NCI-H1417 (cell line): ENCODE measurements at places on chromosomes 5 and 9.

GRCh38 chr5:38045446-38045845, 205.6 kb upstream of the GDNF start:
- DNase-seq = no peak

DNA sequence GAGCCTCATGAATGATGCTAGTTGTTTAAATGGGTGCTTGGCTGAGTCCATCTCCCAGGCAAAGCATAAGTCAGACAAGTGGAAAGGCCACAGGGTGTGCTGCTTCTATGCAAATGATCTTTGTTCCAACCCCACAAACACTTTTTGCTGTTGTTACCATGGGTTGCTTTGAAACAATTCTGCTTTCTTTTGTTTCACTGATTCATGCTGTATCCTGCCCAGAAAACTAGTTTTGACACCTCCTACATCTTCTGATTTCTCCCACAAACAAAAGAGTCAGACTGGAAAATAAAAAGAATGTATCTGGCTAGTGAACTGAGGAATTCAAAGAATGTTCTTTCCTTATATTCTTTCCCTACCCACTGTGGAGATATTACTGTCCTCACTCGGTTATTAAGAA, 298.6 kb downstream of the DIRAS2 start:
- DNase-seq = no peak

DNA sequence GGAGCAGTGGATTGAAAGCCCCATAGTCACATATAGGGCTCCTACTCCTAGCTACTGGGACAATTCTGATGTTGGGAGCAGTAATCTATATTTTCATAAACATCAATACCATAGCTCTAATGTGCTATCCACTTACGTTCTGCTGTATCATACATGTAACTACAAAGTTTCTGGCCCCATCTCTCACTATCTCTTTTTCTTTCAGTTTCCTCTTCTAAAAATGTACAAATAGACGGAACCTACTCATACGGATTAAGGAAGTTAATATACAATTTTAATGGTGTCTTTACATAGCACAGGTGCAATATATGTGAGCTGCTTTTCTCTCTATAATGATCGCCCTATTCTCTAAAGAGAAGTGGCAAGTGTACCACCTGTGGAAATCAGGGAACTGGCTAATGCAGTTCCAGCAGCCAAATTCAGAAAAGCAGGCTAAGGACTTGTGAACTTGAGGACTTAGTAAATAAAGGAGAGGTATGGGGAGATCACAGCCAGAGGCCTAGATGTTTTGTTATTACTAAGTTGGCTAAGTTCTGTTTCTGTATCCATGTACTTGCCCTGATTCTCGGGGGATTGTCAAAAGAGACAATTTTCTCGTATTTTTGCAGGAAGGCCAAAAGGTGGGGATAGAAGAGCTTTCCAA, 1021.9 kb downstream of the CDH12 start:
- DNase-seq = no peak

GRCh38 chr9:99678566-99678965, 143.1 kb upstream of the NR4A3 start:
- DNase-seq = no peak

DNA sequence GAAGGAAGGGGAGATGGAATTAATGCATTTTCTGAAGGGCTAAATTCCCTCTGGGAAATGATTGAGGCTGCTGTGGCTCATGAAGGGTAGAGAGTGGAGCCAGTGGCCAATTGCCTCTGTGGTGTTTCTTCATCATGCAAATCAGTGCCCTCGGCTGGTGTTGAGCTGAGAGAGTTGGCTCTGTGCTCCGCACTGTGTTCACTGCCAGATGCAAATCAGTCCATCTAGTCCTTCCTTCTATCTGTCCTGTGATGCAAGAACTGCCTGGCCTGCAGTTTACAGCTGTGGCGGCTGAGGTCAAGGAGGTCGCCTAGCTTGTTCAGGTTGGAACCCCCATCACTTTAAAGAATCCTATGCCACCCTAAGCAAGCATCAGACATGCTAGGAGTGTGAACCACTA, 6.0 kb downstream of the TMEM171 start:
- no peak for DNase-seq

DNA sequence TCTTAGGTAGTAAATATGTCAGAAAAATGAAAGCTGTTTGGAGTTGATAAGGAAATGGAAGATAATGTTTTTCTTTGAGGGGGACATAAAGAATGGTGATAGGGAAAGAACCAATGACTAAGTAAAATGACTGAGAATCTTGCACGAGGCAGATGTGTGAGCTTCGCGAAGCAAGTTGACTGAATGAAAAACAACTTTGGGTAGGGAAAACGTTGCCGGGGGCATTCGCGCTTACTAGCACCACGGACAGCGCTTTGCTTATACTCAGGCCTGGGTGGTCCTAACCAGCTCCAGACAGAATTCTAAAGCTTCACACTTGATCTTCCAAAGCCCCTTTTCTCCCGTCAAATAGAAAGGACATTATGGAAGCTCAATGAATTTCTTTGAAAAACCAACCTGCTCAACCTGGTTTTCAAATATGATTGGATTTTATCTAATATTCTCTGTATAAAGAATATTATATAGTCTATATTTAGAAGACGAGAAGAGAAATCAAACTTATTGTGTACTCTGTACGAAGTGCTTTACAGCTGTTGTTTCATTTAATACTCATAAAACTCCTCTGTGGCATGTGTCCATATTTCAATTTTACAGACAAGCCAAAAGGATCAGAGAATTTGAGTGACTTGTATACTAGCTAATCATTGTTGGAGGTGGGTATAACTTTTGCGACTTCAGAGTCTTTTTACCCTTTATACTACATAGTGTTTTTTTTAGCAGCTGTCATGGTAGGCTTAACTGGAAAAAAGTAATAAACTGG, 1.9 kb upstream of the CDKN2B start:
- no peak for DNase-seq

DNA sequence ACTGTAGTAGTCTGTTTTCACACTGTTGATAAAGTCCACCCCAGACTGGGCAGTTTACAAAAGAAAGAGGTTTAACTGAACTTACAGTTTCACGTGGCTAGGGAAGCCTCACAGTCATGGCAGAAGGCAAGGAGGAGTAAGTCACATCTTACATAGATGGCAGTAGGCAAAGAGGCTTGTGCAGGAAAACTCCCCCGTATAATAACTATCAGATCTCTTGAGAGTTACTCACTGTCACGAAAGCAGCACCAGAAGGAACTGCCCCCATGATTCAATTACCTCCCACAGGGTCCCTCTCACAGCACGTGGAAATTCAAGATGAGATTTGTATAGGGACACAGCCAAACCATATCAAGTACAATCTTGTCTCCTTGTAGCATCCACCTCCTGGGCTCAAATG, 21.1 kb downstream of the PARP8 start:
- no peak for DNase-seq
